ENCODE measurements at places on chromosomes 11 and 22.

GRCh38 chr11:96579656-96580055 lies 189.8 kb downstream of the JRKL start:
- DNase-seq, result no peak

GRCh38 chr11:6351782-6352382 lies 31.6 kb upstream of the CAVIN3 start:
- peak; percentile 22 for DNase-seq

- DNase-seq, result no peak
Measured at GRCh38 chr11:113697756-113698407, 8.2 kb downstream of the TMPRSS5 start.

DNA sequence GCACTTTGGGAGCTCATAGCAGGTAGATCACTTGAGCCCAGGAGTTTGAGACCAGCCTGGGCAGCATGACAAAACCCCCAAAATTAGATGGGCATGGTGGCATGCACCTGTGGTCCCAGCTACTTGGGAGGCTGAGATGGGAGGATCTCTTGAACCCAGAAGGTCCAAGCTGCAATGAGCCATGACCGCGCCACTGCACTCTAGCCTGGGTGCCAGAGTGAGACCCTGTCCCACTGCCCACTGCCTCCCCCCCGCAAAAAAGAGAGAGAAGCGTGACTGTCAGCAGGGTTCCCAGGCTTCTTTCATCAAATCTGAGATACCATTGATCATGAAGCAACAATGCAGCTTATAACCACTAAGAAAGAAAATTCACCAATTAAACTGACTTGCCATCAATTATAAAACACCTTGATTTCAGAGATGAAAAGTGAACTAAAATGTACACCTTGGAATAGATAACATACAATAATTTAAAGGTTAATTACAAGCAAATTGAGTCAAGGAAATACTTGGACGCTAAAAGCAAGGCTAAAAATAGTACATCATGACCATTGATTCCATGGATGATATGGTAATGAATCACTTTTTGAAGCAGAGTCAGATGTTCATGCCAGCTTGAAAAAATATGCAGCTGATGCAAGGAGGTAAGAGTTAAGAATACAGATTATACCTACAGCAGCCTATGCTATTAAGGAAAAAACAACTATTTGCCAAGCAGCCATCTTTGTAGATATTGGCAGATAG lies 90.8 kb upstream of the ALKBH3 start:
- no peak for DNase-seq

- DNase-seq, result no peak
Measured at GRCh38 chr11:11786234-11786633, 55.5 kb upstream of the USP47 start.

- DNase-seq, result peak; percentile 60
Measured at GRCh38 chr11:83194281-83195142, 1.0 kb downstream of the ANKRD42 start.

DNA sequence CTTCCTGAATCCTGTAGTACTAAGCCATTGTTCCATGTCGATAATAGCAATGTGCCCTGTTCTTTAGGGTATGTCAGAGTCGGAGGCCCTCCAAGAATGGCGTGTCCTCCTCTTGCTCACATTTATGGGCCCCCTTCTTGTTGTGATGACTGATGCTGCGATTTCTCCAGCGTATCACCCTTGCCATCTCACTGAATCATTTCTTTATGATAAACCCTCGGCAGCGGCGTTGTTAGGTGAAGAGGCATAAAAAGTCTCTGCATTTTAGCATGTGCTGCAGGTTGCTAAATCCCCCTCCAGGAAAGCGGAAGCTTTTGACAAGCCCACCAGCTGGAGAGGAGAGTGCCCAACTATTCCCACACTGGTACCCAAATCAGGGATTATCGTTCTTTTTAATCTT lies 1045.3 kb downstream of the BRD1 start:
- no peak for DNase-seq

- no peak for DNase-seq
Measured at GRCh38 chr11:119618208-119618909, 110.6 kb downstream of the NECTIN1 start.

DNA sequence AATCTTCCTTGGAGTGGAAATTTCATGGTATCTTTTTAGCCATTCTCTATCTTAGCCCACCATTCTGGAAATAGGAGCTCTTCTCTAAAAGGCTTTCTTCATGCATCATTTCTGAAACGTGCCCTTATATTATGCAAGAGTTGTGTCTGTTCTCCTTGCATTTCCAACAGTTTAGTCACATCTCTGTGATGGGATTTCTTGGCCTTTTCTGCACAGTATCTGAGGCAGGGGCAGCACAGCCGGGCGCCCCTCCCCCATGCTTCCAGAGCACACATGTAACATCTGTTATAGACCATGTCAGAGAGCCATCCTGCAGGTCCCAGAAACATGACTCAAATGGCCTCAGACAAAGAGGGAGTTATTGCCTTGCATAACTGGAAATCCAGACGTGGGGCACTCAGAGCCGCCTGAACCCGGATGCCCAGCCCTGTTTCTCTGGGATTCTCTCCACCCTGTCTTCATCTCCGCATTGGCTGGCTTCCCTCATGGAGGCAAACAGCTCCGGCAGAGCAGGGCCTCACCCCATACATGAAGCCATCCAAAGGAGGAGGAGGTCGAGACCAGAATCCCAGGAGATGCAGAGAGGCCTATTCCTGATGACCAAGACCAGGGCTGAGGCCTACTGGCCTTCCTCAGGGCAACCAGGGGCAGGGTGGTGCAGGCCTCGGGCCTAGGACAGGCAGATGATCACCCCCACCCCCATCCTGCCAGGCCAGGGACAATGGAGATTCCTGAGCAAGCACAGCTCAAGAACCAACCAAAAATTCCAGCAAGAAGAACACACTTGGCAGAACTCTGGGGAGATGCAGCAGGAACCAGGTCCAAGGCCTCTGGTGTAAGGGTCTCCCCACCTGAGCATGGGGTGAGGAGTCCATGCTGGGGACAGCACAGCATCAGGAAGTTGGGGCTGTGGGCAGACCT lies 61.3 kb downstream of the IGLL5 start:
- no peak for DNase-seq

DNA sequence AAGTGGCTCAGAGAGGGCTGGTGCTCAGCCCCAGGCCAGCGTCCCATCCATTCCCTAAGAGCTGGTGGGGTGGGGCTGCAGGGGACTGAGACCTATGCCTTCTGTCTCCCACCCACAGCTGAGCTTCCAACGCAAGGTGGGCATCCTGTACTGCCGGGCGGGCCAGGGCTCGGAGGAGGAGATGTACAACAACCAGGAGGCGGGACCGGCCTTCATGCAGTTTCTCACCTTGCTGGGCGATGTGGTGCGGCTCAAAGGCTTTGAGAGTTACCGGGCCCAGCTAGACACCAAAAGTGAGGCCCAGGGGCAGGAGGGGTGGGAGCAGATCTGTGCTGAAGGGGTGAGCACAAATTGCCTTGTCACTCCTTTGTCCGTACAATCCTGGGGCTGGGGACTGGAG lies 6.9 kb downstream of the SIPA1 start:
- no peak for DNase-seq

DNA sequence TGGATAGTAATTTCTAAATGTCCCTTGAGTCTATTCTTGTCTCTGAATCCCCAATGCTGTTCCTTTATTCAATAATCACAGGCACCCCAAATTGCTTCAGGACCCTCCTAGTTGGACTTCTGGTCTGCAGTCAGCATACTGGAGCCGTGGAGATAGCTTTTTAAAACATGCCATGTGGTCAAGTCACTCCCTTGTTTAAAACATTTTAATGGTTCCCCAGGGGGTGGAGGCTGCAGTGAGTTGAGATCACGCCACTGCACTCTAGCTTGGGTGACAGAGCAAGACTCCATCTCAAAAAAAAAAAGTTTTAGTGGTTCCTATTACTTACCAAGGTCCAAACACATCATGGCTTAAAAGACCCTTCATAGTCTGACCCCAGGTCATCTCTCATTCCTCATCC lies 220.3 kb downstream of the ADAMTS15 start:
- no peak for DNase-seq

- no peak for DNase-seq
Measured at GRCh38 chr11:79025097-79025496, 415.7 kb downstream of the TENM4 start.

- DNase-seq, result no peak
Measured at GRCh38 chr22:38258895-38259294, 13.9 kb downstream of the TMEM184B start.

DNA sequence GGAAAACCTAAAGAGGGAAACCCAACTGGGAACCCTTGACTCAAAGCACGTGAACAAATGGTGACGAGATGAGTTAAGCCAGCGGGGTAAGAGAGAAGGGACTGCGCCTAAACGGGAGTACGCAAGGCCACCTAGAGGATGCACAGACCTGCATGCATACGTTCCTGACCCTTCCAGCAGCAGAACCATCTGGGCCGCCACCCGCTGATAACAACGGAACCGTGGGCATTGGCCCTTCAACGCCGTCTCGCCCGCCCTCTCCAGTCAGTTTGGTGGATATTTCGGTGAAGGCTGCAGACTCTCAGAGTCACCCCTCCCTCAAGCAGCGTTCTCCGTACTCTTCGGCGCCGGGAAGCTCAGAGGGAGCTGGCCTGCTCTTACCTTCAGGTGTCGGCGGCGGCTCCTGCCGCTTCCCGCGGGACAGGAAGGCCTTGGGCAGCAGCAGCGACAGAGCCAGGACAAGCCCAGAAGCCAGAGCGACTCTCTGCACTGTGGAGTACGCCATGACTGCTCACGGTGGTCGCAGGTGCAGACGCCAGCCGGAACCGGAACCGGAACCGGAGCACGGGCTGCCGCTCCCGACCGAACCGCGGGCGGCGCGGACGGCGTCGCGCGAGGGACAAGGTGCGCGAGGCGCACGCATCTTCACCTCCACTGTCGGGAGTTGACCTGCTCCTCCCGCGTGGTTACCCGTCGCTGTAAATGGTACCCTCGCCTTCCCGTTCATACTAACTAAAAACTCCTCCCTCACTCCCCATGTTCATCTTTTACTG lies at the start of gene RIC3:
TSS of gene RIC3 (minus strand) at position 541 of the 773 bp plus-strand sequence. CDS start at position 505, 36 bp downstream.
- peak; percentile 22 for DNase-seq

- no peak for DNase-seq
Measured at GRCh38 chr11:37456746-37457145, 858.7 kb upstream of the RAG2 start.

DNA sequence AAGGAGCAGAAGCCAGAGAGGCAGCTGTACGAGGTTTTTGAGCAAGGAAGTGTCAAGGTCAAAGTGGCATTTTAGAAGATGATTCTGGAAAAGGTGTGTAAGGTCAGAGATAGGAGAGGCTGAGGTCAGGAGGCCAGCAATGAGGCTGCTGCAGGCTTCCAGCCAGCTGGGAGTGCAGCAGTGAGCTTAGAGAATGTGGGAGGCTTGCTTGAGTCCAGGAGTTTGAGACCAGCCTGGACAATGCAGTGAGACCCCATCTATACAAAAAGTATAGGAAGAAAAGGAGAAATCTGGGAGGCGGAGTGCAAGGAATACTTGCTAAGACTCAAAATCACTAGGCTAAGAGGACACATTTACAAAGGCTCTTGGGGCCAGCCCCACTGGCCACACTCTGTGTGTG lies 96.5 kb downstream of the GRIK4 start:
- DNase-seq, result no peak

GRCh38 chr11:110430267-110431050 lies 711 bp downstream of the FDX1 start:
- peak; percentile 44 for DNase-seq

- DNase-seq, result no peak
Measured at GRCh38 chr22:37782340-37783168, 25.2 kb upstream of the GCAT start.

GRCh38 chr11:85170184-85170583 lies 457.0 kb downstream of the DLG2 start:
- no peak for DNase-seq

DNA sequence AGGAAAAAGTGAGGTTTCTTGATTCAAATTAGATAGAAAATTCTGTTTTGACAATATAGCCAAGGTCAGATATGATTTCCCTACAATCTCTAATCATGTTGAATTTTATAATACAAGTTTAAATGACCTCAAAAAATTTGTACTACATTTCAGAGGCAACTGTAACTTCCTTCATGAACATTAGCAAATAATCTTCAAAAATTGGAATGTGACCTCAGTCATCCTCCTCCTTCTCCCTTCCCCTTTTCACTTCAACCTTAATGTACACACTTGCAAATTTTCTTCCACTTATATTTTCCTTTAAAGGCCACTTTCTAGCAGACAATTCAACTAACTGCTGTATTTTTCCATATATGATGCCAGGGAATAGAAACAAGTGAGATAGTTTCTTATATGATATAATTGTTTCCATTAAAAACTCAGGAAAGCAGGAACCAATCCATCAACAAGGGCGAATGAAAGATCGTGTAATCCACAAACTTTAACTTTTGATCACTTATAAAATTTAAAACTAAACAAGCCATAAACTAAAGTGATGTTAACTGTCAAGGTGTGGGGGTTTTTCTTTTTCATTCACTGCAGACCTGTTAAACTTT lies 60.3 kb downstream of the MAML2 start:
- DNase-seq, result no peak

GRCh38 chr22:47022475-47022874 lies 260.0 kb downstream of the TBC1D22A start:
- no peak for DNase-seq

GRCh38 chr11:122692444-122692843 lies 36.9 kb downstream of the UBASH3B start:
- no peak for DNase-seq

- no peak for DNase-seq
Measured at GRCh38 chr11:93236741-93237675, 39.2 kb upstream of the SLC36A4 start.

DNA sequence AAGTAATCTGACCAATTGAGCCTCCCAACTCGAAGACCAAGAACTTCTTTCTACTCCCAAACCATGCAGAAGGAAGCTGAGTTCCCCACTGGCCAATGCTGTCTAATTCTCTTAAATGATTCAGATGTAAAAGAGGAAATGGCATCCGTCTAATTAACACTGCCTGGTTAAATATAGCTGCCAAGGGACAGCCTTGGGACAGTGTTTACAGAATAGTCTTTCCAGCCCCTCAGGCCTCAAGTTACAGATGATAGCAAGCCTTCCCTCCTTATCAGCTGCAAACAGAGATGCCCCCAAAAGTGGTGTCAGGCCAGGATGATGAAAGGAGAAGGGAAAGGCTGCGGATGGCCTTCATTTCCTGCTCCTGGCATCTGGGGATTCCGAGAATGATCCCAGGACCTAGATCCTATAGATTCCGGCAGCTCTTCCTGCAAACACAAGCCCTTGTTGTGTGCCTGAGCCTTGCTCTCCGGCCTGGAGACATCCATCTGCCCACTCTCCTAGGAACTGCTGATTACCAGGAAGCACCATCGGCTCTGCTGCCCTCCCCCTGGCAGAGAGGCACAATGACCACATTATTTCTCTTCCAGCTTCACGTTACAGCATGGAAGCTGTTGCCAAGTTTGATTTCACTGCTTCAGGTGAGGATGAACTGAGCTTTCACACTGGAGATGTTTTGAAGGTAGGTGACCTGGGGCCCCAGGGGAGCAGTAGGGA lies 13.5 kb upstream of the TMA7B start:
- no peak for DNase-seq

DNA sequence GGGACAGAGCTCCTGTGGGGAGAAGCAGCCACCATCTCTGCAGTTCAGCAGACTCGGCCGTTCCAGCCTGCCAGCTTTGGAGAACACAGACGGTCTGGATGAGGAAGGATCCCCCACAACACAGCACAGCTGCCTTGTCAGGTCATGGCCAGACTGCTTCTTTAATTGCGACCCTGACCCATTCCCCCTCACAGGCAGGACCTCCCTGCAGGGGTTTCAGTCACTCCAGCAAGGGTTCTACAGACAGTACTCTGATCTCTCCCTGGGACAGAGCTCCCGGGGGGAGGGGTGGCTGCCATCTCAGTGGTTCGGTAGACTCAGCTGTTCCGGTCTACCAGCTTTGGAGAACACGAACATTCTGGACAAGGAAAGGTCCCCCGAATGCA lies 173.5 kb downstream of the TTC28 start:
- no peak for DNase-seq
